Hippocampal formation (tissue), 2 donors: ENCODE measurements at places on chromosomes 5 and 9.

DNA sequence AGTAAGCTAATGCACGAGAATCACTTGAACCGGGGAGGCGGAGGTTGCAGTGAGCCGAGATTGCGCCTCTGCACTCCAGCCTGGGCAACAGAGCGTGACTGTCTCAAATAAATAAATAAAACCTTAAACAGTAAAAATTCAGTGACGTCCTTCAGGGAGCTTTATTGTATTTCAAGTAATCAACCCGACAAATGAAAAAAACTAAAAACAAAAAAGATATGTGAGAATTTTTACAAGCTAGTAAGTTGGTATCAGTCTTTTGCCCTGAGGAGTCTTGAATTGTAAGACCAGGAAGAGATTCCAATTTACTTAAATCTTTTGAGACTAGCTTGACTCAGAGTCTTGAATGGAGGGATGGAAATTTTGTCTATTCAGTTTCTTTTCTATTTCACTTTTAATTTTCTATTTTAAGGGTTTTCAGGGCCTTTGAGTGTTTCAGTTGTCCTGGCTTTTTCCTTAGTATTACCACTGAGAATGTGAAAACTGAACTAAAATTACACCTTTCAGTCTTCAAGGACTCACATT, 126.0 kb upstream of the DHFR start:
- DNase-seq: no peak

DNA sequence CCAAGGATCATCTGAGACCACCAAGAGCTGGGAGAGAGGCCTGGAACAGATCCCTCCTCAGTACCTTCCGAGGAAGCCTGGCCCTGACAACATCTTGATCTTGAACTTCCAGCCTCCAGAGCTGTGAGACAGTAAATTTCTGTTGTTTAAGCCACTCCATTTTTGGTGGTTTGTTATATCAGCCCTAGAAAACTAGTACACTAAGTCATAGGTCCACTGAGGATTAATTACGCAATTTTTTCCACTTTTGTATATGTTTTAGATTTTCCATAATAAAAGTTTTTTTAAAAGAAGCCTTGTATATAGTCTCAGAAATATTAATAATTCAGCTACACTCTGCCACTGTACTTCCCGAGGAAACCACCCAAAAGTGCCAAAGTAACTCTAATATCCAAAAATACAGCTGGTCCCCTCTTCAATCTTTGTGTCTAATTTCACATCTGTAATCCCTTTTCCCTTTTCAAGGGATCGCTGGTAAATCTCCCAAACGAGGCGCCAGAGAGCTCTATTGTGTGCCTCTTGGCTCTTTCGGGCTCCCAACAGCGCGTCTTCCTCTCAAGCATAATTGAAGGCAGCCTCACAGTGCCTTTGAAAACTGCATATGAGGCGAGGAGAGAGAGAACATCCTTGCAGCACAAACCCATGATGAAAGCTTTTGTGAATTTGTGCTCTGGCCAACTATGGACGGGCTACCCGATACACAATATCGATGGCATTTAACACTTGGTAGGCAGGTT, 32.7 kb downstream of the PRUNE2 start:
- peak; percentile 79 for DNase-seq

DNA sequence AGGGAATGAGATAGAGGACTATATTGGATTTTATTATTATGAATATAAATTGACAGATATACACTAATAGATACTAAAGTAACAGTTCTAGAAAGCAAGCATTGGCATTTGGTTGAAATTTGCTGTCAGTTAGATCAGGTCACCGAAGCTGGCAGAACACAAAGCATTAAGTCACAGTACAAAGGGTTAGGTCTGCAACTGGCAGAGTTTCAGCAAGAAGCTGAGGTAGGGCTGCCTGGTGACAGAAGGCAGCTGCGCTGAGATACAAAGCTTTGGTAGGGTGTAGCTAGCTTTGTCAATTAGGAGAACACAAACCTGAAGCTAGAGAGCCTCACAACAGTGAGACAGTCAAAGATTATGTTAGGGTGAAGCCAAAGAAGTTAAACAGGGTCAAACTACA, 6.3 kb upstream of the CSNK1G3 start:
- DNase-seq: no peak

DNA sequence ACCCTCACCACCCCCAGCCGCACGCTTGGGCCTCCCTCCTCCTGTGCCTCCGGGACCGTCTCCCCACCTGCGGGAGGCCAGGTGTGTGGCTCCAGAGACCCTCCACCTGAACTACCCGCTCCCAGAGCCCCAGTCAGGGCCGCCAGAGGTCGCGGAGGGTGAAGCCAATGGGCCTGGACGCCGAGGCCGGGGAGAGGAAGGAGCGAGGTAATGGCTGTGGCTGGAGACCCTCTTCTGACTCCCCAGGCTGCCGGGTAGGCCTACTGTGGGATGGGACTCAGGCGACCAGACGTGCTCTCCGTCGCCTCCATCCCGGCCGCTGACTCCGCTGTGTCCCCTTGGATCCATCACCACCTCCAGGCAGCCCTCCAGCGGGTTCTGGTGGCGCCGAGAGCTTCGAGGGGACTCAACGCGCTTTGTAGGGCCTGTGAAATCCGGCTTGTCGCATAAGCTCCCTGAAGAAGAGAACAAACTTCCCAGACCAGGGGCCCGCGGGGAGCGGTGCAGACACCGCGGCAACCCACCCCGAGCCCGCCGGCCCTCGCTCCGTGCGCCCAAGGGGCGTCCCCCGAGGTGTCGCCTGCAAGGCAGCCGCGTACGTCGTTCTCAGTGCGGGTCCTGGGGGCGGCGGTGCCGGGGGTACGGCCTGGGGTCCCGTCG, 12.6 kb downstream of the IRX2 start:
- no peak for DNase-seq

- no peak for DNase-seq
Measured at GRCh38 chr5:146529984-146530383, 14.0 kb upstream of the GPR151 start.

DNA sequence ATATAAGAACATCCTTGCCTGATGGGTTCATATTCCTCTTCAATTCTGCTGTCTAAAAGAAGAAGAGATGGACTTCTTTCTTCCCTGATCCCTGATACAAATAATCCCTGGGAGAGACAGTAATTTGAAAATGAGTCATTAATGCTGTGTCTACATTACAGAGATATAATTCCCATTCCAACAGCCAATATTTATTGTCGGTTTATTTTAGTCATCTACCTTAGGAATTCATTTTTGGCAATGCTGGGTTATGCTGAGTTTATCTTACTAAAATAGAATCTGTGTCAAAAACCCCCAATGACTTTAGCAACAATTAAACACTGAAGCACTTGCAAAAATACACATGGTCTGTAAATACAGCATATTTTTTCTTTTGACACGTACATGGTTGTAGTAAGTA, 23.9 kb downstream of the ZNF474 start:
- DNase-seq: no peak

- DNase-seq: no peak
Measured at GRCh38 chr9:101463397-101463796, 27.8 kb upstream of the ALDOB start.

GRCh38 chr9:78280982-78281668, 15.8 kb upstream of the PSAT1 start:
- peak; percentile 34 for DNase-seq

- DNase-seq: no peak
Measured at GRCh38 chr5:162037431-162037830, 30.1 kb upstream of the GABRG2 start.

- DNase-seq: peak; percentile 49
Measured at GRCh38 chr9:95055851-95056551, 261.5 kb downstream of the FANCC start.
